Hematopoietic multipotent progenitor cell treated with erythropoietin and hydrocortisone succinate and interleukin-3 and kit ligand, for 17 days (in vitro differentiated cells): ENCODE measurements at places on chromosomes 7 and 10.

DNA sequence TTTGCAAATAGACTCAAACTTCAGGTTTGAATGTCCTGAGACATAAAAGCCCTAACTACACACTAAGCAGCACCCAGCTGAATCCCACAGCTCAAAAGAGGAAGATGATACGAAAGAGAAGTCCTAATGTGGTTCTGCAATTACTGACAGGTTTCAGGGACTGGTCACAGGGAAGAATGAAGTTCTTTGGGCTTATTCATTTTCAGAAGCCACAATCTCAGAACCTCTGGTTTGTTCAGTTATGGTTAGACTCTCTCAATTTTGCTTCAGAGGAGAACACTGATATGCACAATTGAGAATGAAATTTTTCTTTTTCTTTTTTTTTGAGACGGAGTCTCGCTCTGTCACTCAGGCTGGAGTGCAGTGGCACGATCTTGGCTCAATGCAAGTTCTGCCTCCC lies 94.6 kb upstream of the FAM180A start:
- DNase-seq: no peak

DNA sequence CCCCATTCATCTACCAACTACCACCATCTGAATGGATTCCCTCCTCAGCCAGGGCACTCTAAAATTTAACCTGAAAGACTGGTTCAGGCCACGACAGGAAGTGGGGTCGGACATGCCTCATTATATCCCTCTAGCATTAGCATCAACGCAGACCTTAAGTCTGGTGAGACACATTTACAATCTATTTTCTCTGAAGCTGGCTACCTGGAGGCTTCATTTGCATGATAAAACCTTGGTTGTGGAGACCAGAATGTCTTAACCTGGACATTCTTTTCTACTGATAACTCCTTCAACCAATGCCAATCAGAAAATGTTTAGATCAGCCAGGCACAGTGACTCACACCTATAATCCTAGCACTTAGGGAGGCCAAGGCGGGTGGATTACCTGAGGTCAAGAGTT lies 42.3 kb downstream of the SVOPL start:
- no peak for DNase-seq

- no peak for DNase-seq
These were observed 353.1 kb downstream of the THSD7A start for GRCh38 chr7:11478882-11479281.

DNA sequence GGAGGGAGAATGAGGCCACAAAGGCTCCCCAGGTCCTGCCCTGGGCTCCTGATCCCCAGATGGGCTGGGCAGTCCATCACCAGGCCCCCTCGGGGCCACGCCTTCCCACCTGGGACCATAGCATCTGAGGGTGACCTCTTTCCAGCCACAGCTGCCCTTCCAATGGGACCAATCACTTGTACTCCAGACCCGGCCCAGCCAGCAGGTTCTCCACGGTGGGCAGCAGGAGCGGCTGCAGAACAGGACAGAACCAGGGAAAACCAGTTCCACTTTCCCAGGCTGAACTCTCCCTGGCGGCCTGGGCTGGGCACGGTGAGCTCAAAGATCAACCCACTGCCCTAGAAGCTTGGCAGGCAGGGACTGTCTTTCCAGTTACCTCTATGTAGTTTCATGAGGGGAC lies 257.6 kb downstream of the MAD1L1 start:
- no peak for DNase-seq

- no peak for DNase-seq
These were observed 13.1 kb upstream of the GOT1 start for GRCh38 chr10:99443500-99443899.
